ENCODE measurements at places on chromosomes 2 and 18. TPM values are rescaled to one million over a fixed set of nuclear protein-coding genes. Genes with fewer than 3 reads are reported as not detected.

- DNase-seq, result no peak
Measured at GRCh38 chr18:49393011-49393410, 67.4 kb downstream of the DYM start.

DNA sequence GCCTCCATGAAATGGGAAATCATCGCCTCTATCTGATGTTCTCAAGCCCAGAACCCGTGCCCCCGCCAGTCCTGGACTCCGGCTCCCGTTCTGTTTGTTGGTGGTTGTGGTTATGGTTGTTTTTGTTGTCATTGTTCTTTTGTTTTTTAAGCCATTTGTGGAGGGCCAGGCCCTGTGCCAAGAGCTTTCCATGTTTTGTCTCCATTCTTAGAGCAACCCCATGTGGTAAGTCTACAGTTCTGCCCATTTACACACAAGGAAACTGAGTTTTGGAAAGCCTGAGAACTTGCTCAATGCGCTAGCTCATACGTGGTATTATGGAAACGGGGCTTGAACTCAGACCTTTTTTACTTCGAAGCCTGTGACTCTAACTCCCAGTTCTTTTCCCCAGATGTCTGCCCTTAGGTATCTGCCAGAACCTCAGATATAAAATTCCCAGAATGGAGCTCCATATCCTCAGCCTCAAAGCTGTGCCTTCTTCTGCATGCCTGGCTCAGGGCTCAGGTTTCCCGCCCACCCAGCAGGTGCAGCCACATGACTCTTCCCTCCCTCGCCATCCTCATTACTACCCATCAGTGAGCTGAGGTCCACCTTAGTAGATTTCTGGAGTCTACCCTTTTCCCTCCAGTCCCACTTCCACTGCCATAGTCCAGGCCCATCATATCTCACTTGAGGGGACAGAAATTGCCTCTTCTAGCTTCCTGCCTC, 194.1 kb downstream of the KLHL29 start:
- no peak for DNase-seq

- no peak for DNase-seq
Measured at GRCh38 chr2:231922311-231923009, 3.7 kb downstream of the NPPC start.

Gene ANO7
- total RNA-seq, result 0.17 TPM

- DNase-seq, result no peak
Measured at GRCh38 chr2:6069381-6069780, 377.2 kb downstream of the SOX11 start.

Gene KHK
- 5.3 TPM for total RNA-seq

Gene TUBA3E
- total RNA-seq, result not detected

Gene HOXD1
- not detected for total RNA-seq

Gene ALLC
- total RNA-seq, result not detected

Gene ZNF385B
- not detected for total RNA-seq

DNA sequence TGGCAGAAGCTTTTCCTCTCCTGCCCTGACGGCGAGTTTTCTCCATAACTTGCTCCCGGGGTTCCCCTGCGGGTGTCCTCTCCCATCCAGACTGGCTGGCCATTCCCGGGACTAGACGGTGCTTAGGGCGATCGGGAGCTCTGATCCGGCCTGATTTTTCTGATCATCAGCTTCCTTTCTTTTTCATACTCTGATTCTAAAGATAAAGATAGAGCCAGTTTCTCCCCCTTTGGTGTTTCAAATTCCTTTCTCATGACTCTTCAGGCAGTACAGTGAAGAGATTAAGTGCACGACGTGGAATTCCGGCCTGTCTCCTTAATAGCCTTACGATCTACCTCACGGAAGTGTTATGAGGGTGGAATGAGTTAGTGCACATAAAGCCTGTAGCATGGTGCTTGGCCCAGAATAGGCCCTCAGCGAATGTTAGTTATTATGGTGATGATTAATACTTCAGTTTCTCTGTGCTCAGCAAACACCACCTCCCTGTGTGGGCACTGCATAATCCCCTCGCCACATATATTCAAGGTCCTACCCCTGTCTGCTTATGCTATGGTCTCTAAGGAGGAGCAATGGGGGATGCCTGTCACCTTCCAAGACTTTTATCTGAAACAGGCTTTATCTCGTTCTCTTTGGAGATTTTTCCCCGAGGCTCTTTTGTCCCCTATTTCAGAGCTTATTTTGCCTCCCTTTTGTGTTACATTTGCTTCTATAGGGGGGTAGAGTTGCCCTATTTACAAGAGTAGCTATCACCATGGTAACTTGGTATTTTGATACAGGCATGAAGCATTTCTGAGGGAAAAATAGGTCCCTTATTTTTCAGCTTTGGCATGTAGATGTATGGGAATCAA, 254.8 kb downstream of the CDH2 start:
- DNase-seq, result no peak

DNA sequence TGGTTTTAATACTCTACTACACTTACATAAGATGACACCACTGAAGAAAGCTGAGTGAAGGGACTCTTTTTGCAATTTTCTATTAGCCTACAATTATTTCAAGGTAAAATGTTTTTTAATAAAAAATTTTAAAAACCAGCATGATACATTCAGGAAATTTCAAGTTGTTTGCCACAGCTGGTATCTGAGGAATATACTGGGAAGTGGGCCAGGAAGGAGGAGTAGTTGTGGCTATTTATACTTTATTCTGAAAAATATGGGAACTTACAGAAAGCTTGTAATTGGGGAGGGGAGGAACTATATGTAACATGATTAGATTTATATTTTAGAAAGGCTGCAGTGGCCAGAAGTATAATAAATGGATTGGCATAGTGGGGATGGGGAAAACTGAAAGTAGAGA, 40.8 kb downstream of the WDR35 start:
- DNase-seq, result no peak

Gene SCTR
- not detected for total RNA-seq

DNA sequence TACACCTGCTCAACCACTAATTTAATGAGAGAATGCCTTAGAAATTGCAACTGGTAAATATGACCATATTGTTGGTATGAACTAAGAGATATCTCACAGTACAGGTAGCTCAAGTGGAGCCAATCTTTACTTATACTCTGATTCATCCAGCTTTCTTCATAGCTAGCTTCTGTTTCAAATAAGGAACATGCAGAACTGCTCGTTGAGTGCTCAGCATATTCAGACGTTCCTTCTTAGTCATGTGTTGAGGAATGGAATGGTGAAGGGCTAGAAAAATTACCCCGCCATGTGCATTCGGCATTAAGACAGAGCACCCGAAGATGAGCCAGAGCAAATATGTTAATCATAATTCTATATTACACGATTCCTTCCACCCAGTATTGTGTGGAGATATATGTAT, 144.0 kb upstream of the VRK2 start:
- no peak for DNase-seq

- DNase-seq, result no peak
Measured at GRCh38 chr2:22596306-22596705, 788.7 kb upstream of the KLHL29 start.

GRCh38 chr2:213080969-213081617, 70.3 kb downstream of the IKZF2 start:
- DNase-seq, result no peak

DNA sequence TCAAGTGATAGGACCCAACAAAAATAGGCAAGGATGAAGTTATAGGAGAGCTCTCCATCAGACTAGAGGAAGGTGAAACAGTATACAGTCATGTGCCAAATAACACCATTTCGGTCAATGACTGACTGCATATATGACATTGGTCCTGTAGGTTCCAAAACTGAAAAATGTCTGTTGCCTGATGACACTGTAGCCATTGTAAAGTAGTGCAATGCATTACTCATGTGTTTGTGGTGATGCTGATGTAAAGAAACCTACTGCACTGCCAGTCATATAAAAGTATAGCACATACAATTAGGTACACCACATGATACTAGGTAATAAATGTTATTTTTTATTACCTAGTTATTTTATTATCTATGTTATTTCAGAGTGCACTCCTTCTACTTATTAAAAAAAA, 147.9 kb downstream of the GREB1L start:
- no peak for DNase-seq

- DNase-seq, result no peak
Measured at GRCh38 chr2:47195148-47195547, 40.0 kb upstream of the STPG4 start.

- DNase-seq, result no peak
Measured at GRCh38 chr18:42765302-42765701, 350.2 kb downstream of the RIT2 start.

DNA sequence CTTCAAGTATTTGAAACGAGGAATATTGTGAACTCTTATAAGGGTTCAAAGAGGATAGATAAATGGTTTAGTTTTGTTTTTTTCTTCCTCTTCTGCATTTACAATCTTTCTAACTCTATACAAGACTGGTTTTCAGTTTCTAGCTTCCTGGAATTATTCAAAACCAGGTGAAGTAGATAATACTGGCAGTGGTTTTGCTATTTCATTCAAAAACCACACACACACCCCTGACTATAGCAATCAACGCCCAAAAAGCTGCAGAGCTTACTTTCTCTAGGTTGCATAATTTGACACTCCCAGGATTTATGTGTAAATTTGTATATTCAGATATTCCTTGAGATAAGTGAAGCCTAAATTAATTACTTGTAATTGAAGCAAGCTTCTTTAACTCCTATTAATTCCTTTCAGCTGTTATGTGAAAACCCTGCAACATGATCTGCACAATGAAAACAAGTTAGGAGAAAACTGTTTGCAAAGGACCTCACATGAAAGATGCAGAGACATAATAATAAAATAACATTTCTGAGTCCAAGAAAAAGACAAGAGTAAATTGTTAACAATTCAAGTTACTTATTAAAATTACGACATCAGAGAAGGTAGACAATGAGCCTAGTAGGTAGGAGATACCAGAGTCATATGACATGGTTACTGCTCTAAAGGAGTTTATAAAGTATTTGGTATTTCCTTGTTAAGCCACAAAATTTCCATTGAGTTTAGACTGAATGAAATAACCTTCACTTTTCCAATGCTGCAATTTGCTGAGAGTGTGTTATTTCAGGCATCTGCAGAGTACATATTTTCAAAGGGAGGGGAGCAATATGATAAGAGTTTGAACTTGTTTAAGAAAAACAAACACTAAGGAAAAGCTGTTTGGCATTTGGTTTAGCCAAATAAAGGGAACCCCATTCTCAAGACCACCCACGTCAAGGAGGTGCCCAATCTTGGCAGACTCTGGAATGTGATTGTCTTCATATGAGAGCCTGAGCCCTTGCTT, 1.6 kb upstream of the NFE2L2 start:
- DNase-seq, result peak; percentile 86

- DNase-seq, result no peak
Measured at GRCh38 chr2:40725040-40725439, 273.1 kb upstream of the SLC8A1 start.

Gene ITGA6
- 68.5 TPM for total RNA-seq
